ENCODE measurements at places on chromosomes 16 and 17.

- DNase-seq = no peak
These were observed 80.1 kb upstream of the TRAP1 start for GRCh38 chr16:3797473-3797872.

DNA sequence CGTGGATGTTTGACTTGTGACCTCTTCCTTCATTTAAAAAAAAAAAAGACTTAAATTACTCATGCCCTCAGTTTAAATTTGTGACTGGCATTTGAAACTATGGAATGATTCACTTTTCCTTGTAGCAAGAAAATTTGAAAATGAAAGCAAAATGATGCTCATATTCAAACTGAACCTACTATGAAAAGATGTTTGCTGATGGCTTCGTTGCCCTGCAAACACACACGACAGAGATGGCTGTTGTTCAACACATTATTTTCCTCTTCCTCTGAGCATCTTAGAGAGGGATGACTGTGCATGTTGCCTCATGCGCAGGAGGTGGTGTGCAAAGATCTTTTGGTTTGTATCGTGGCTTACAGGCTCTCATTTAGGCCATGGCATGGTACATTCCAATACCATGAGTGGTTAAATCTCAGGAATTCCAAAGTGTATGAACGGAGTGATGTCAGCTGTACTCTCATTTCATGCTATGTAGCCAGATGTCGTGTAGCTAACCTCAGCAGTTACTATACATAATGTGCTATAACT lies 164.5 kb downstream of the PRKCA start:
- DNase-seq = peak; percentile 60

GRCh38 chr17:72063262-72063661 lies 57.6 kb upstream of the SOX9 start:
- no peak for DNase-seq

GRCh38 chr17:74981979-74982662 lies 5.3 kb upstream of the CDR2L start:
- no peak for DNase-seq

- DNase-seq = no peak
These were observed 21.0 kb upstream of the PITPNA start for GRCh38 chr17:1583556-1583955.

DNA sequence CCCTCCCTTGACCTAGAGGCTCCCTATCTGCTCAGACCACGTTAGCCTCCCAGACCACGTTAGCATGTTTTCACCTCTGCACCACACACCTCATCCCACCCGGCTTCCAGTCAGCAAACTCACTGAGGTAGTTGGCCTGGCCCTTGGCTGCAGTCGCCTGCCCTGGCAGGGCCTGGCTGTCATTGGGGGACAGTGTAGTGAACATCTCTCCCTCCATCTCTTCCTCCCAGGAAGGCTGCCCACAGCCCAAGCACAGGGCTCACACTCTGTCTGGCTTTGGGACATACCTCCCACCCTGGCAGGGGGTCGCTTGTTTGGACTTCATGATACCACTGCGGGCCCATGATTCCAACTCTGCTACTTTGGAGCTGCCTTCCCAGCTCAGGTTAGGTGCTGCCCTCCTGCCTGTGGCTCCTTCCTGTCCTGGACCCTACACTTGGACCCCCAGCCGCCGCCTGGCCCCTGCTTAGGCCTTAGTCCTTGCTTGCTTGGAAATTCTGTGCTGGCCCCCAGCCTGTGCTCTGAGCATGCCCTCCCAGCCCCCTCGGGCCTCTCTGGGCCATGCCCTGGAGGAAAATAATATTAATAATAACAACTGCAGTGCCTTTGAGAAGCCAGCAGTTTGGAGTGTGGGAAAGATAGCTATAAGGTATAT lies 167.7 kb downstream of the COPRS start:
- DNase-seq = no peak

DNA sequence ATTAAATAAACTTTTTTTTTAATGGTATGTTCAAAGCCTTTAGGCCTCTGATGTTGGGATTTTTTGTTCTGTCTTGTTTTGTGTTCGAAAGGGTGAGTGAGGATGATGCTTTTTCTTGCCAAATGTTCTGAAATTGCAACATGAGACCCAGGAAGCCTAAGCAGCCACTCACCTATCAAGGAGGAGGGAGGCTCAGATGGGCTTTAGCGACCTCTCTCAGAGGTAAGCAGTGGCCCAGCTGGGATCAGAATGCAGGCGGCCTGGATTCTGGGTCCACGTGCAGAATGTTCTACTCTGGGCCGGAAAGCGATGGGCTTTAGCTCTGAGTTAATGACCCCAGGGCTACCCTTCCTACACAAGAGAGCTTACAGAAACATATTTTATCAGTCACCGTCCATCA lies 386.6 kb downstream of the SOX9 start:
- DNase-seq = no peak

GRCh38 chr17:30389756-30390300 lies 11.1 kb downstream of the CPD start:
- DNase-seq = no peak

- DNase-seq = no peak
These were observed 65.0 kb downstream of the C17orf58 start for GRCh38 chr17:67931227-67931626.

- no peak for DNase-seq
These were observed 15.0 kb downstream of the USP31 start for GRCh38 chr16:23134274-23134673.

- DNase-seq = no peak
These were observed 1336.7 kb downstream of the CDH11 start for GRCh38 chr16:63785170-63785569.

DNA sequence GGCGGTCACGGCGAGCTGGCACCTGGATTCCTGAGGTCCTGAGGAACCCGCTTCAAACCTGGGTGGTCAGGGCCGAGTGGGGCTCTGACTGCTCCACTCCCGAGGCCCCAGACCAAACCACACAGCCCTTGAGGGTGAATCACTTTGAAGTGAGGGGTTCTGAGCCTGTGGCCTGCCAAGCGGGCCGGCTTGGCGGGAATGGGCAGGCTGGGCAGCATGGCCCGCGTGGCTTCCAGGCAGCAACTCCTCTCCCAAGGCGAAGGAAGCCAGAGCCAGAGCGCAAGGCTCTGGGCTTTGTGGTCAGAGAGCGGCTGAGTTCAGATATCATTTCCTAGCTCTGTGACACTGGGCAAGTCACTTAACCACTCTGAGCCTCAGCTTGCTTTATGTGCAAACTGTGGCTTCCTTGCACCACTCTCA lies 42.7 kb downstream of the CMIP start:
- no peak for DNase-seq

DNA sequence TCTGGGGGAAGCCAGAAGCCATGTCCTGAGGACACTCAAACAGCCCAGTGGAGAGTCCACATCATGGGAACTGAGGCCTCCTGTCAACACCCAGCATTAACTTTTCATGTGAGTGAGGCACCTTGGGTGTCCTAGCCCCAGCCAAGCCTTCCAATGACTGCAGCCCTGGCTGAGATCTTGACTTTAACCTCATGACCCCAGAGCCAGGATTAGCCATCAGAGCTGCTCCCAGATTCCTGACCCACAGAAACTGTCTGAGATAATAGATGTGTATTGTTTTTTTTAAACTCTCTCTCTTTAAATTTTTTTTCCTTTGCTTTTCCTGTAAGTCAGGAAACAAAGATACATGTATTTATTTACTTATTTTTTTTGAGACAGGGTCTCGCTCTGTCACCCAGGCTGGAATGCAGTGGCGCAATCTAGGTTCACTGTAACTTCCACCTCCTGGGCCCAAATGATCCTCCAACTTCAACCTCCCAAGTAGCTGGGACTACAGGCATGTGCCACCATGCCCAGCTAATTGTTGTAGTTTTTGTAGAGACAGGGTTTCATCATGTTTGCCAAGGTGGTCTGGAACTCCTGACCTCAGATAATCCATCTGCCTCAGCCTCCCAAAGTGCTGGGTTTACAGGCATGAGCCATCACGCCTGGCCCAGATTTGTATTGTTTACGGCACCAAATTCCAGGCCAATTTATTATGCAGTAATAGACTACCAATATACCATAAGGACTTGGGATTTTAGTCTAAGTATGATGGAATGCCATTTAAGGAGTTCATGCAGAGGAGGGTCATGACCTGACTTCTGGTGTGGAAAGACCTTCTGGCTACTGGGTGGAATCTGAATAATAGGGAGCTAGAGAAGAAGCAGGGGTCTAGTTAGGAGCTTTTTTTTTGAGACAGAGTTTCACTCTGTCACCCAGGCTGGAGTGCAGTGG lies 14.0 kb upstream of the TMEM94 start:
- no peak for DNase-seq

GRCh38 chr17:60159479-60159866 lies 9.7 kb downstream of the CA4 start:
- no peak for DNase-seq

- no peak for DNase-seq
These were observed 158.1 kb downstream of the ZNF423 start for GRCh38 chr16:49697631-49698452.

DNA sequence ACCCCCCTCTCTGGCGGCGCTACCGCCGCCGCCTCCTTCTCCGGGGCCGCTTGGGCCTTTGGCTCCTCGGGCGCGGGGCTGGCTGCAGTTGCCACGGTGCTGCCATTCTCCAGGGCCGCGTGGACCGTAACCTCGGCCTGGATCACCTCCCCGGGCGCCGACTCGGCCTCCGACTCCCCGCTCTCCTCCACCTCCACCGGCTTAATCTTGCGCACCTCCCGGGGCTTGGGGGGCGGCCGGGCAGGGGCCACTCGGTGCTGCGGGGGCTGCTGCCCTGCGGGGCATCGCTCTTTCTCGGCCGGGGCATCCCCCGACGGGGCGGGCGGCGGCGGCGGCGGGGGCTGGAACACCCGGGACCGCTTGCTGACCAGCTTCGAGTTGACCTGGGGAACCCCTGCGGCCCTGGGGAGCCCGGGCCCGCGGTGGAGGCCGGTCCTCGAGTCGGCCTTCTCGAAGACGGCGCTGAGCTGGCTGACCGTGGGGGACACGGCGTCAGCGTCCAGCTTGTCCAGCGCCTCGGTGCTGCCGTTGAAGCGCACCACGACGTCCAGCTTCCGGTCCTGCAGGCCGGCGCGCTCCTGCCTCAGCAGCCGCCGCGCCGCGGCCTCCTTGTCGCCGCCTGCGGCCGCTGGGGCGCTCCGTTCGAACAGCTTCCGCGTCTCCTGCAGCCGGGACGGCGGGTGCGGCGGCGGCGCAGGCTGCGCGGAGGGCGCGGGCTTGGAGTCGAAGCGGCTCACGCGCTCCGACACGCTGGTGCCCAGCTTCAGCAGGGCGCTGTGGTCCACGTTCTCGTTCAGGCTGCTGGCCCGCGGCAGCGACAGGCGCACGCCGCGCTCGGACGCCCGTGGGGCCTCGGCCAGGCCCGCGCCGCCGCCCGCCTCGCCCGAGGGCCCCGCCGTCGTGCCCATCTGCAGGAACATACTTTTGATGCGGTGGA lies 792 bp downstream of the PPP1R9B start:
- DNase-seq = peak; percentile 53

- no peak for DNase-seq
These were observed 127.5 kb upstream of the COX10 start for GRCh38 chr17:13941781-13942180.

- no peak for DNase-seq
These were observed 33.2 kb downstream of the UBE2O start for GRCh38 chr17:76419576-76420260.

DNA sequence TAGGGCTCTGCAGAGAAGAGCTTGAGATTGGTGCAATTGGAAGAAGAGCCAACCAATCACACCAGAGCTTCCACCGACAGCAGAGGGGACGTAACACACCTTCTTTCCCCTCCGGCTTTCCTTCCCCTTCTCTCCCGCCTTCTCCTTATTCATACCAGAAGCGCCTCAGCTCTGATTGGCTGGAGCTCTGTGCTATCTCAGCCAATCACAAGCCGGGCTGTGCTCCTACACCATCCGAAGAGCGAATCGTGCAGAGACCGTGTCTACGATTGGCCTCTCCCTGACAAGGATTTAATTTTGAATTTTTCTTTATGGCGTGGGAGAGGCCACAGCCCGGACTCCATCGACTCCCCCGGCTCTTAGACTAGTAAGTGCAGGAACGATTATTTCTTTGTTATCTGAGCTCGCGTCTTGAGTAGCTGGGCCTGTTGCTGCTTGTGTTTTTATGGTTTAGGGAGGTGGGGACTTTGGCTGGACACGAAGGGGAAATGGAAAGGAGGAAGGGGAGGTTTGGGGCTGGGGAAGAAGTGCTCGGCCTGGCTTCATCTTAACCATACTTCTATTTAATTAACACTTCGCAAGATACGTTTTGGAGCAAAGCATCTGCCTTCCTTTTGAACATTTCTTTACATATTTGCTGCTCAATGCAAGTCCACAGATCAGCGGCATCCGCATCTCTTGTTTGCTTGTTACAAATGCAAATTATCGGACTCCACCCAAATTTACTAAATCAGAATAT lies at the start of gene PRR11:
Gene PRR11 (plus strand): TSS at position 308 of the 739 bp plus-strand sequence. CDS start 14,007 bp downstream, outside the sequence.
- DNase-seq = peak; percentile 80

DNA sequence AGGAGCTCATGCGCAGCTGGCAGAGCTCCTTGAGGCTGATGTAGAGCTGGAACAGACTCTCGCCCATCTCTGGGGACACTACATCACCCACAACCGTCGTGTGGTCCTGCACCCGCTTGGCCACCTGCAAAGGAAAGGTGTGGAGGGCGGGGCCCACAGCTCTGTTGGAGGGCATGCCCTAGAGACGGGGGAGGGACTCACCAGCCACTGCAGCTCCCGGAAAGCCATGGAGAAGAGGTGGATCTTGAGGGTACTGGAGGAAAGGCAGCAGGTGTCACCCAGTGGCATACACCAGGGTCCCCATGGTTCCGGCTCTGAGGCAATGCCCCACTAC lies 8.6 kb downstream of the UNC13D start:
- no peak for DNase-seq

GRCh38 chr17:48244121-48244711 lies 136.7 kb downstream of the SNX11 start:
- no peak for DNase-seq

GRCh38 chr16:66299349-66299748 lies 67.1 kb upstream of the CDH5 start:
- no peak for DNase-seq

DNA sequence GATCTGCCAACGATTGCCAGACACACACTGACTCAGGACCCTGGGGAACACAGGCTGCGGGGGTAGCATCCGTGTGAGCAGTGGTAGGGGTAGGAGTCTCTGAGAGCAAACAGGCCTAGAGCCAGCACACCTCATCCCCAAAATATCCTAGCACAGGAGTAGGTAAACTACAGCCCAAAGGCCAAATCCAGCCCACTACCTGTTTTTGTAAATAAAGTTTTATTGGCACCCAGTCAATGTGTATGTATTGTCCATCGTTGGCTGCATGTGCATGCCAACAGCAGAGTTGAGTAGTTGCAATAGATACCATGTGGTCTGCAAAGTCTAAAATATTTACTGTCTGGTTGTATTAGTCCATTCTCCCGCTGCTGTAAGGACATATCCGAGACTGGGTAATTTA lies 55.5 kb upstream of the GPRC5B start:
- no peak for DNase-seq

DNA sequence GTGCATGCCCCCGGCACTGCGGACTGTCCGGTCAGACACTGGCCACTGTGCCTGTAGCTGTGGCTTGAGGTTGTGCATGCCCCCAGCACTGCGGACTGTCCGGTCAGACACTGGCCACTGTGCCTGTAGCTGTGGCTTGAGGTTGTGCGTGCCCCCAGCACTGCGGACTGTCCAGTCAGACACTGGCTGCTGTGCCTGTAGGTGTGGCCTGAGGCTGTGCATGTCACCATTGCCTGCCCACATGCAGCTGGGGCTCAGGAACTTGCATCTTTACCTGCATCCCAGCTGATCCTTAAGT lies 5.2 kb downstream of the MTHFSD start:
- no peak for DNase-seq

All from bone marrow (tissue), 2 donors.